ENCODE measurements at places on chromosomes 11 and 22.

- no peak for DNase-seq
Measured at GRCh38 chr11:111283945-111284481, 14.3 kb upstream of the POU2AF3 start.

GRCh38 chr22:20599117-20599516, 91.7 kb downstream of the MED15 start:
- DNase-seq: no peak

GRCh38 chr22:28426346-28427132, 253.1 kb downstream of the TTC28 start:
- DNase-seq: no peak

DNA sequence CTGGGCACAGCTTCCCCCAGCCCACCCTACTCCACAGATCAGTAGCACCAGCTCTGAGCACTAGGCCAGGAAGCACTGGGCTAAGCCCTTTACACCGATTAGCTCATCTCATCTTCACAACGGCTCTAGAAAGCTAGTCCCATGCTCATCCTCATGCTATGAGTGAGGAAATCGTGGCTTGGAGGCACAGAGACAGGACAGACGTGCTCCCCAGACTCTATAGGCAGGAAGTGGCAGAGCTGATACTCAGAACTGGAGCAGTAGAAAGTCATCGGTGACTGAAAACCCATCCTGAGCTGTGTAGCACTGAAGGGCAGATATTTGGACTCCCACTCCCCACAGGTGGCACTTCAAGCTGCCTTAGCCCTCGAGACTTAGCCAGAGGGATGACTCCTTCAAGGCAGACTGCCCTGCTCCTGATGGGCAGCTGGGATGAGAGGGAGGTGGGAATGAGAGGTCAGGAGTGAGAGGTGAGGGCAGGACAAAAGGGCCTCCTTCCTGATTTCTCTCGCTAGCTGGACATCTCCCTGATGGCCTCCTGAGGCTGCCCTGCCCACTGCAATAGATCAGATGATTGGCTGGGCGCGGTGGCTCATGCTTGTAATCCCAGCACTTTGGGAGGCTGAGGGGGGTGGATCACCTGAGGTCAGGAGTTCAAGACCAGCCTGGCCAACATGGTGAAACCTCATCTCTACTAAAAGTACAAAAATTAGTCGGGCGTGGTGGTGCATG, 9.7 kb downstream of the CD5 start:
- no peak for DNase-seq

- DNase-seq: no peak
Measured at GRCh38 chr11:44138286-44138685, 42.8 kb downstream of the EXT2 start.

GRCh38 chr11:45482331-45482730, 183.1 kb downstream of the CHST1 start:
- no peak for DNase-seq

DNA sequence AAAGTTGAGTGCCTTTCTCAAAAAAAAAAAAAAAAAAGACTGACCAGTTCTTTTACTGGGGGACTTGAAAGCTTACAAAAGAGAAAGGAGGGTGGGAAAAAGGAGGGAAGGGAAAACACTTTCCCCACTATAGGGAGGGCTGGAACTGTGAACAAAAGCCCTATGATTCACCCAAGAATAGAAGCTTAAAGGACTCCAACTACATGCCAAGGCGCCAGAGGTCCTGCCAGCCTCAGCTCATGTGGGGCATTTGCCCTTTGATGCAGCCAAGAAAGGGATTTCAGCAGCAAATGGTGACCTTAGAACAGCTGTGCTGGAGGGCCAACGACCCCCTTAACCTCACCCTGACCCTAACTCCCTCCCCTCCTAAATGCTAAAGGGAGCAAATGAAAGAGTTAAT, 160.0 kb downstream of the NTM start:
- DNase-seq: no peak

DNA sequence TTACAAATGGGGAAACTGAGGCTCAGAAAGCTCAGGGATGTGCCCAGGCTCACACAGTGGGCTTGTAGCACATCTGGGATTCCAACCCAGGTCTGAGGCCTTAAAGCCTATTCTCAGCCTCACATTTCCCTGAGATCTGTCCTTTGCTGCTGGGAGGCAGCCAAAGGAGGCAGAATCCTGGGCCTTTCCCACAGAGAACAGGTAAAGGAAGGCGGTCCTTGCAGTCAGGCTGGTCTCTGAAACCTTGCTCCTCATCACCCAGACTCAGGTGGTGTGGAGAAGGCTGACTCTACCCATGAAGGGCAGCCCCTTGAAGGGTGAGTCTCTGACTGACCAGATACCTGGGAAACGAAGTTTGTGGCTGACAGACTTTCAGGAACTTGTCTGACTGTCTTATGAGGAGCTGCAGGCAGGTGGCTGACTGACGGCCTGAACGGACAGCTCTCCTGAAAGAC, 7.8 kb downstream of the SLCO2B1 start:
- no peak for DNase-seq

DNA sequence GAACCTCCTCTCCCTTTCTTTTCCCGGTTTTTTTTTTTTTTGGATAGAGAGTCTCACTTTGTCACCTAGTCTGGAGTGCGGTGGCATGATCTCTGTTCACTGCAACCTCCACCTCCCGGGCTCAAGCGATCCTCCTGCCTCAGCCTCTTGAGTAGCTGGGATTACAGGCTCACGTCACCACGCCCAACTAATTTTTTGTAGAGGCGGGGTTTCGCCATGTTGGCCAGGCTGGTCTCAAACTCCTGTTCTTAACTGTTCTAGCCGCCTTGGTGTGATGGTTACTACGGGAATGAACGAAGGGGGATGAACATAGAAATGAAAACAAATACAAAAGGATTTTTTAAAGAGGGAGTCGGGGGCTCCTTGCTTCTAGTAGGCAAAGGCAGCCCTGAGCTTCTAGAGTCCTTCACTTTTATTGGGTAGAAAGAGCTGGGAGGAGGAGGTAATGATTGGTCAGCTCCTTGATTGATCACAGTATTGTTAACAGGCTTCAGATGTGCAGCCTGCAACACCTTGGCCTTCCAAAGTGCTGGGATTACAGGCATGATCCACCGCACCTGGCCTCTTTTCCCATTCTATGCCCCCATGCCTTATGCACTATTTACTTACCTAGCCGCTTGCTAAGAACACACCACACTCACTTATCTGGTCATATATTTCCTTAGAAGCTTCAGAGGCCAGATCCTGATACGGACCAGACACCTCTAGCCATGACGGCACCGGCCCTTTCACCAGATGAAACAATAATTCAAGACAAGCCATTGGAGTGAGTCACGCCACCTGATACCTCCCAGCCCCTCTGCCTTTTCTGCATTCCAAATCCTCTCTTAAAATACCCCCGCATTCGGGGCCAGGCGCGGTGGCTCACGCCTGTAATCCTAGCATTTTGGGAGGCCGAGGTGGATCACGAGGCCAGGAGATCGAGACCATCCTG, 20.7 kb downstream of the SUSD2 start:
- DNase-seq: no peak

GRCh38 chr11:126861796-126862459, 138.6 kb downstream of the KIRREL3 start:
- DNase-seq: no peak
